Cardiac atrium fibroblast (primary cell): ENCODE measurements at places on chromosomes 6 and 20. TPM values are rescaled to one million over a fixed set of nuclear protein-coding genes. Genes with fewer than 3 reads are reported as not detected.

Gene METTL24
- total RNA-seq: not detected in 2 replicates

Gene HLA-DQA2
- not detected in 2 replicates for total RNA-seq

Gene SMPDL3A
- total RNA-seq: 7.4 and 7.8 TPM in 2 replicates

Gene ADAM33
- 8.4 and 11.2 TPM in 2 replicates for total RNA-seq

Gene SAMD3
- total RNA-seq: not detected in 2 replicates
